ENCODE measurements at places on chromosomes 13 and 19.

GRCh38 chr13:106561551-106562170 lies 6.3 kb downstream of the ARGLU1 start:
- no peak for DNase-seq

- DNase-seq = peak; percentile 37
Measured at GRCh38 chr19:41298348-41298964, 11.5 kb upstream of the CCDC97 start.

DNA sequence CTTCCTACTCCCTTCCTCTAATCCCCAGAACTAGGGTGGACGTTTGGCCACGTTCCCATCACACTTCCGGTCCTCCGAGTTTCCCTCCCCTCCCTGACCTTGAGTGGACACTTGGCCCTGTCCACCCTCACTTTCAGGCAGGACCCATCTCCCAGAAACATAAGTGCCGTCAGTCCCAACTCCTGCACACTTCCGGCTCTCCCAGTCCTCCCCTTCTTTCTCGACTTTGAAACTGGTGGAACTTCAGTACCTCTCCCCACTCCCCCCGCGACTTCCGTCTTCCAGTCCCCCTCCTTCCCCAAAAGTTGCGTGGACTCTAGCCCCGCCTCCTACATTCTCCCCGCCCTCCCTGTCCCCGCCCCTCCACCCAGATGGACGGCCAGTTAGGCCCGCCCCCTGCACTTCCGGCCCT lies 278 bp upstream of the ZNF274 start:
- no peak for DNase-seq

- peak; percentile 40 for DNase-seq
Measured at GRCh38 chr13:37791699-37792098, 77.9 kb downstream of the TRPC4 start.

- DNase-seq = no peak
Measured at GRCh38 chr19:6378486-6378885, 2.8 kb upstream of the PSPN start.

DNA sequence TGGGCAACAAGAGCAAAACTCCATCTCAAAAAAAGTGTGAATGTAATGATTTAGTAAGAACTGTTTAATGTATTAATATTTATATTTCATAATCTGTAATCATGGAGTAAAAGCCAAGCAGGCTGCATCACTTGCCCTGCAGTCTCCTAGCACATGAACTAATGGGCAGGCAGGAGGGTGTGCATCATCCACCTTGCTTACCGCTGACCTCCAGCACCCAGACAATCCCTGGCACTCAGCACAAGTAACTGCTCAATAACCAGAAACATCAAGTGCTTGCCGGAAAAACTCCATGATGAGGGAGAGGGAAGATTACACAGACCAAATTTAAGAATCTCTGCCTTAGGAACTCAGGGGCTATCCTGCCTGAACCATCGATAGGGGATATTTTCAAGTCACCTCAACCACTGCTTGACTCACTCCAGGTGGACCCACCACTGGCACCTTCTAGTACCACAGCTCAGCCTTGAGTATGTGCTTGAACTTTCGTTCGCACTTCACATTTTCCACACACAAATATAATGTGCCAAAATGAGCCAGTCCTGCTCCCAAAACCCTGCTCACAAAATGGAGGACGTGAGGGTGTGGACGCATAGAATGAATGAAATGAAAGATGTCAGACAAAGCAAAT lies 18.6 kb downstream of the BRD4 start:
- no peak for DNase-seq

- no peak for DNase-seq
Measured at GRCh38 chr13:88115976-88116375, 444.8 kb downstream of the SLITRK5 start.

DNA sequence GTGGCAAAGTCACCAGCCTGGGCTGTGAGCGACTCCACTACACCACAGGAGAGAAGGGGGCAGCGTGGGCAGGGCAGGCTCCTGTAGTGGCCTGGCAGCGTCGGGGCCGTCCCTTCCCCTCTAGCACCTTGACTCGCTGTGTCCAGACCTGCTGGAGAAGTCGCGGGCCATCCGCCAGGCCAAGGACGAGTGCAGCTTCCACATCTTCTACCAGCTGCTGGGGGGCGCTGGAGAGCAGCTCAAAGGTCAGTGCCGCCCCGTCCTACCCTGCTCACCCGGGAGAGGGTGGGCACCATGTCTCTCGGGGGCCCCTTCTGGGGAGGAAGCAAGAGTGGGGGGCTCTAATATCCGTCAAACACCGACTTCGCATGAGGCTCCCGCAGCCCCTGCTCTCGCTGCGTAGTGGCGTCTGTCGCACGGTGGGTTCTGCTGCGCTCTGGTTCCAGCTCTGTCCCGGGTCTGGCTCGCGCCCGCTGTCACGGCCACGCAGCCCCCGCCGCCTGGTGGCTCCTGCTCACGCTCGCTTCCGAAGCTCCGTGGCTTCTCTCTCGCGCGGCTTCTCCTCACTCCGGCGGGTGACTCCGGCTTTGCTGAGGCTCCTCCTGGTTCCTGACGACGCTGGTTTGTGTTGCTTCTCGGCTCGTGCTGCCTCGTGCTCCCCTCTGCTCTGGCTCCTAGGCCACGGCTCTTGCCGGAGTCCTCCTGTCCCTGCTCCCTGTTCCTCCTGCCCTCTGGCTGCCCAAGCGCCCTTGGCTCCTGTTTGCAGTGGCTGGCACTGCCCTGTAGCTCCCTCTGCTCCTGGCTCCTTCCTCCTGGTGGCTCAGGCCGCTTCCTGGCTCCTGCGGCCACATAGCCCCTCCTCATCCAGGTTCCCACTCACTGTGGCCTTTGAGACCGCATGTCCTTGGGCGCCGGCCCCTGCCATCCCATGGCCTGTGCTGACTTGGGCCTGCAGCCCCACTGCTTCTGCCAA lies 27.2 kb downstream of the MYH14 start:
- no peak for DNase-seq

GRCh38 chr13:80989747-80990146 lies 648.8 kb upstream of the SPRY2 start:
- no peak for DNase-seq

DNA sequence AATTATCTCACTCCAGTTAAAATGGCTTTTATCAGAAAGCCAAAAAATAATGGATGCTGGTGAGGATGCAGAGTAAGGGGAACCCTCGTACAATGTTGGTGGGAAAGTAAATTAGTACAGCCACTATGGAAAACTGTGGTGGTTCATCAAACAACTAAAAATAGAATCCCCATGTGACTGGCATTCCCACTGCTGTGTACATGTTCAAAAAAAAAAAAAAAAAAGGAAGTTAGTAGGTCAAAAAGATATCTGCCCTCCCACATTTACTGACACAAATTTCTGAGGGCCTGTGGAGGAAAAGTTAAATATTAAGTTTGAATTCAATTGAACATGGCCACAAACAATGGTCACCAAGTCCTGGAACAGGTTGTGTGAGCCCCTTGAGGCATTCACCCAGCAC lies 9.8 kb upstream of the ZSCAN5A start:
- DNase-seq = no peak

GRCh38 chr13:25292301-25292700 lies 5.0 kb upstream of the MTMR6 start:
- peak; percentile 10 for DNase-seq

DNA sequence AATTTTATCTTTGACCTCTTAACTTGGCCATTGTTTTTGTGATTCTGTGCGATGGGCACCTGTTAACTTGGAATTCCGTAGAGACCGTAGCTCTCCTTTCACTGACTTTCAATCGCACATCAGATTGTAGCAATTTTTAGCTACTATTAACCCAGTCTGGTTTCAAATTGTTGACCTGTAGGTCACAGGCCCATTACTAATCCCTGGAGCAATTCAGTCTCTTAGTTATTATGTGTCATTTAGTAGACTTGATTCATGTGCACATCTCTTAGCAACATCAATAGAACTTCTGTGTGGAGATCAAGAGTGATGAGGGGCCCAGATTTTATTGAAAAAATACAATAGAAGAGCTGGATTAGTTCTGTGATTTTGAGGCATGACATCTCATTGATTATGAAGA lies 549.6 kb upstream of the SLC10A2 start:
- no peak for DNase-seq

DNA sequence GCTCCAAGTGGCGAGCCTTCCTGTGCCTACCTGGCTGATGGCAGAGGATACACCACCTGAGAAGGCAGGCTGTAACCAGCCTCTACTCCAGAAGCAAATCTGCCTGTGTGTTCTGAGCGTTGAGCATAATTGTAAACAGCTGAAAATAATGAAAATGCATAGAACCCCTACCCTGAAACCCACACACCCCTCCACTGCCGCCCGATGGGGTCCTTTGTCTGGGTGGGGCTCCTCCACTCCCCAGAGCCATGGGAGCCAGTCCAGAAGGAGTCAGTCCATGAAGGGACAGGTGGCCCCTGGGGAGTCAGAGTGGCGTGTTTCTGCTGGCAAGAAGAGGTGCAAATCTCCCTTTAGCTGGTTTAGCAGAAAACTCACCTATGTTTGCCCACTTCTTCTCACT lies 8.0 kb upstream of the SOX1 start:
- no peak for DNase-seq

Measured in fibroblast of skin of abdomen (primary cell).